B cell (primary cell): ENCODE measurements at places on chromosomes 4 and X. TPM values are rescaled to one million over a fixed set of nuclear protein-coding genes. Genes with fewer than 3 reads are reported as not detected.

Gene POU4F2
- not detected in 2 replicates for polyA plus RNA-seq

Gene GAGE12J
- not detected in 2 replicates for polyA plus RNA-seq

Gene CBR4
- 7.9 and 8.2 TPM in 2 replicates for polyA plus RNA-seq

Gene EDNRA
- not detected in 2 replicates for polyA plus RNA-seq

Gene S100G
- not detected in 2 replicates for polyA plus RNA-seq

Gene MAGED4
- polyA plus RNA-seq, result 4.8 and 12.2 TPM in 2 replicates

Gene DCAF8L2
- polyA plus RNA-seq, result not detected in 2 replicates

Gene XAGE1B
- not detected in 2 replicates for polyA plus RNA-seq

Gene XG
- polyA plus RNA-seq, result 0.03 and 0.07 TPM in 2 replicates

Gene PF4V1
- polyA plus RNA-seq, result 2.0 TPM in 1 of 2 replicates, not detected in the other

Gene RPS6KA6
- polyA plus RNA-seq, result 0.20 and 0.37 TPM in 2 replicates

Gene DDX60
- 7.0 and 8.1 TPM in 2 replicates for polyA plus RNA-seq

Gene ENAM
- polyA plus RNA-seq, result not detected in 2 replicates

DNA sequence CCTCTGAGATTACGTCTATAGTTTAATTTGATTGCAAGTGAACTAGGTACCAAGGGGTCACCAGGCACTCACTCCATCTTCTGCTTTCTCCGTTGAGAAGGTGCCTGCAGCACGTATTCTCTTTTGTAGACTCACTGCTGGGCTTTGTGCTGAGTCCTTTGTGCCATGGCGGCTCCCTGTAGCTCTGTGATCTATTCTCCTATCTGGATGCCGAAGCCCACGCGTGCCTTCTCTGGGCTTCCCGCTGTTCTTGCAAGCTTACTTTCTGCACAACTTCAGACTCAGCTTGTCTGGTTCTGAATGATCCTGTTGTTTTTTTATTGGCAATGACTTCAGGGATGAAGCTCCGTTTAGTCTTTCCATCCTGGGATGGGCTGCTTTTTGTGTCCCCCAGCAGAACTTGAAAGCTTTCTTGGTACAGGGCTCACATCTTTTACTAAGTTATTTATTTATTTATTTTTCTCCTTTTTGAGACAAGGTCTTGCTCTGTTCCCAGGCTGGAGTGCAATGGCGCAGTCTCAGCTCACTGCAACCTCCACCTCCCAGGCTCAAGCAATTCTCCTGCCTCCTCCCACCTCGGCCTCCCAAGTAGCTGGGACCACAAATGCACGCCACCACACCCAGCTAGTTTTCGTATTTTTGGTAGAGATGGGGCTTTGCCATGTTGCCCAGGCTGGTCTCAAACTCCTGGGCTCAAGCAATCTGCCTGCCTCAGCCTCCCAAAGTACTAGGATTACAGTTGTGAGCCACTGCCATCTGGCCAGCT, 100.9 kb upstream of the NKX1-1 start:
- H3K36me3 ChIP-seq, result no peaks in the 10 kb centered on the region
- H3K27ac ChIP-seq, result no peak overlapping the region
- H3K4me1 ChIP-seq, result no peaks in the 10 kb centered on the region
- peaks cover 13% of the 10 kb centered on the region for H3K27me3 ChIP-seq

DNA sequence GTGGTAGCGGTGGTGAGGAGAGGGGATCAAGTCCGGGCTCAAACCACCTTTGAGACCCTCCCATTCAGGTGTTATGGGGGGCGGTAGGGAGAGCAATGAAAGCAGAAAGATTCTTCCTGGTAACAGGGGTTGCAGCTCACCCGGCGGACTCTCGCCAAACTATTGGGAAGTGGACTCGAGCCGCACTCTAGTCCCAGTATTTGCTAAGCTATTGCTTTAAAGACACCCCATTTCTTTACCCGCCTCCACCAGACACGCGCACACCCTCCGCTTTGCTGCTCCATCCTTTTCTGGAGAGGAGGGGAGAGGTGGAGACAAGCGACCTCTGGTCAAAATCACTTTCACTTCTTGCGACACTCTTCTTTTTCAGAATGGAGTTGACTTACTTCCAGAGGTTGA, 625 bp upstream of the GABRA4 start:
- DNase-seq, result no peak
- no peak overlapping the region for H3K4me3 ChIP-seq

- H3K27me3 ChIP-seq, result no peaks in the 10 kb centered on the region
- DNase-seq, result no peak
- H3K36me3 ChIP-seq, result no peaks in the 10 kb centered on the region
- no peak overlapping the region for H3K4me3 ChIP-seq
- no peak overlapping the region for H3K27ac ChIP-seq
- no peaks in the 10 kb centered on the region for H3K4me1 ChIP-seq
Measured at GRCh38 chr4:147194114-147194513, 248.4 kb upstream of the TTC29 start.

- no peak overlapping the region for H3K4me3 ChIP-seq
- no peak overlapping the region for H3K27ac ChIP-seq
- peaks cover 20% of the 10 kb centered on the region for H3K36me3 ChIP-seq
Measured at GRCh38 chr4:174307694-174308093, 24.0 kb downstream of the CEP44 start.

- no peaks in the 10 kb centered on the region for H3K27me3 ChIP-seq
- no peak overlapping the region for H3K27ac ChIP-seq
- H3K36me3 ChIP-seq, result no peaks in the 10 kb centered on the region
Measured at GRCh38 chrX:67546496-67547423, 2.9 kb downstream of the AR start.

- no peak overlapping the region for H3K4me3 ChIP-seq
- no peak for DNase-seq
- H3K36me3 ChIP-seq, result no peaks in the 10 kb centered on the region
- H3K27me3 ChIP-seq, result no peaks in the 10 kb centered on the region
Measured at GRCh38 chr4:110104661-110105060, 93.8 kb downstream of the ELOVL6 start.

DNA sequence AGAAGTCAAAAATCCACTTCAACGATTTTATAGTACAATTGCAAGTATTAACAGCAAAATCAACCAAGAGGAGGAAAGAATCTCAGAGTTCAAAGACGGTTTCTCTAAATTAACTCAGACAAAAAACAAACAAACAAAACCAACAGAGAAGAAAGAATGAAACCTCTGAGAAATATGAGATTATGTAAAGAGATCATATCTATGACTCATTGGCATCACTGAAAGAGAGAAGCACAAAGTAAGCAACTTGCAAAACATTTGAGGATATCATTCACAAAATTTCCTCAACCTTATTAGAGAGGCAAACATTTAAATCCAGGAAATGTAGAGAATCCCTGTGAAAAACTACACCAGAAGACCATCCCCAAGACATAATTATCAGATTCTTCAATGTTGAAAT, 370.4 kb downstream of the INPP4B start:
- no peaks in the 10 kb centered on the region for H3K36me3 ChIP-seq
- no peak for DNase-seq
- H3K27me3 ChIP-seq, result no peaks in the 10 kb centered on the region
- no peak overlapping the region for H3K4me3 ChIP-seq
- H3K4me1 ChIP-seq, result no peaks in the 10 kb centered on the region

DNA sequence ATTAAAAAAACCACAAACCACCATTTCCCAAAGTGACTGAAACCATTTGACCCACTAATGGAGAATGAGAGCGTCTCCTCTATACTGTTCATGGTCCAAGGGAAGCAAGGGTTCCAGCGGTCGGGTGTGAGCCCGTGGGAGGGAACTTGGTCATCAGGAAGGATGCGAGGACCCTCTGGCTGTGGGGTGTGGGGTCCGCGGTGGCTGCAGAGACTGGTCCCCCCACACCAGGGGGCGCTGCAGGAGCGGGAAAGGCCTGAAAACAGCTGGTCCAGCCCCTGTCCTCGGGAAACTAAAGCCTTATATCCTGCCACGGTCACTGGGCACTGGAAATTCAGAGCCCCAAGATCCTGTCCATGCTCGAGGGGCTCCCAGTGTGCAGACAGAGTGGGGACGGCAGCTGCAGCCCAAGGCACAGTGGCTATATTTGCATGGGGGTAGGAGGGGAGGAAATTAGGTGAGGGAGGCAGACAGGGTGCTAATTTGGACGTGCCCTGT, 4.3 kb downstream of the BLOC1S4 start:
- H3K27ac ChIP-seq, result no peak overlapping the region
- no peaks in the 10 kb centered on the region for H3K27me3 ChIP-seq
- H3K4me3 ChIP-seq, result no peak overlapping the region
- no peaks in the 10 kb centered on the region for H3K36me3 ChIP-seq

GRCh38 chrX:63349307-63349706, 1.8 kb downstream of the SPIN4 start:
- H3K36me3 ChIP-seq, result no peaks in the 10 kb centered on the region
- H3K4me3 ChIP-seq, result no peak overlapping the region
- DNase-seq, result no peak
- no peak overlapping the region for H3K27ac ChIP-seq
- no peaks in the 10 kb centered on the region for H3K4me1 ChIP-seq

GRCh38 chr4:22192084-22192511, 243.5 kb upstream of the KCNIP4 start:
- no peaks in the 10 kb centered on the region for H3K36me3 ChIP-seq
- no peaks in the 10 kb centered on the region for H3K27me3 ChIP-seq
- DNase-seq, result no peak
- H3K4me3 ChIP-seq, result no peak overlapping the region

DNA sequence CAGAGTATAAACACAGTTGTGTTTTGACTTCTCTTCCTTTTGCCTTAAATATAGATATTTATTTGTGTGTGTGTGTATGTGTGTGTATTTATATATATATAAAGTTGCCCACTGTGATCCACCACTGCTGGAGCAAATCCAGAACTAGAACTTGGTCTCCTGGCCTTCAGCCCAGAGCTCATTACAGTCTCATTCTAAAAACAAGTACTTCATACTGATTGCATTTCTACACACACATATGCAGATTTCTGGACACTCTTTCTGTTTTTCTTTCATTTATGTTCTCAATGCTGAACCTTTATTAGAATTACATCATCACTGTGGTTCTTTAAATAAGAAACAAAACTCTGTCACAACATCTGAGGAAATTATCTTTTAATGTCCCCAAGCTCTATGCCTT, 381 bp downstream of the TXK start:
- H3K4me1 ChIP-seq, result peaks cover 16% of the 10 kb centered on the region
- DNase-seq, result no peak
- H3K36me3 ChIP-seq, result peaks cover 9% of the 10 kb centered on the region
- H3K4me3 ChIP-seq, result no peak overlapping the region

GRCh38 chr4:98352940-98353339, 91.8 kb downstream of the RAP1GDS1 start:
- peak overlapping the region; percentile 50 for H3K27ac ChIP-seq
- H3K36me3 ChIP-seq, result no peaks in the 10 kb centered on the region
- no peaks in the 10 kb centered on the region for H3K4me1 ChIP-seq
- DNase-seq, result peak; percentile 22
- no peaks in the 10 kb centered on the region for H3K27me3 ChIP-seq
- no peak overlapping the region for H3K4me3 ChIP-seq

- no peak overlapping the region for H3K4me3 ChIP-seq
- no peaks in the 10 kb centered on the region for H3K36me3 ChIP-seq
- H3K27me3 ChIP-seq, result no peaks in the 10 kb centered on the region
- DNase-seq, result no peak
Measured at GRCh38 chrX:6067600-6067999, 161.1 kb downstream of the NLGN4X start.

GRCh38 chr4:37425857-37426256, 181.3 kb downstream of the NWD2 start:
- no peaks in the 10 kb centered on the region for H3K36me3 ChIP-seq
- no peak overlapping the region for H3K4me3 ChIP-seq
- DNase-seq, result no peak
- H3K4me1 ChIP-seq, result no peaks in the 10 kb centered on the region

GRCh38 chr4:157220371-157220881, at the start of gene GRIA2:
GRIA2 (plus strand) TSS chr4:157220728; CDS start chr4:157221043, 315 bp downstream.
- H3K4me1 ChIP-seq, result no peaks in the 10 kb centered on the region
- H3K4me3 ChIP-seq, result no peak within 1 kb of the TSS
- no peak within 1 kb of the TSS for H3K27ac ChIP-seq
- H3K27me3 ChIP-seq, result peaks cover 17% of the 10 kb centered on the region
- no peaks in the 10 kb centered on the region for H3K36me3 ChIP-seq

GRCh38 chr4:176236946-176237345, 32.1 kb downstream of the ASB5 start:
- H3K27ac ChIP-seq, result no peak overlapping the region
- H3K27me3 ChIP-seq, result peaks cover 3% of the 10 kb centered on the region
- no peak for DNase-seq
- no peaks in the 10 kb centered on the region for H3K36me3 ChIP-seq
- no peak overlapping the region for H3K4me3 ChIP-seq

DNA sequence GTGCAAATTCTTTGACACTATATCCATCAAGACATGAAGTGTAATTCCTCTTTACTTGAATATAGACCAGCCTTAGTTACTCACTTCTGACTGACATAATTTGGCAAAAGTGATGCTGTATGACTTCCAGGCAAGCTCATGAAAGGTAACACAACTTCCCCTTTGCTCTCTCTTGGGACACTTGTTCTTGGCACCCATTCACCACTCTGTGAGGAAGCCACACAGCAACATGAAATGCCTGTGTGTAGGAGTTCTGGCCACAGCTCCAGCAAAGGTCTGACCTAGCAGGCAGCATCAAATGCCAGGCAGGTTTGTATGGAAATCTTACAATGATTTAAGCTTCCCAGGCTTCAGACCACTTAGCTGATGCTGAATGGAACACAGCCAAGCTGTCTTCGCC, 280.3 kb downstream of the PDHA2 start:
- no peak overlapping the region for H3K27ac ChIP-seq
- no peak overlapping the region for H3K4me3 ChIP-seq
- H3K27me3 ChIP-seq, result no peaks in the 10 kb centered on the region
- no peaks in the 10 kb centered on the region for H3K36me3 ChIP-seq
- DNase-seq, result no peak

- no peaks in the 10 kb centered on the region for H3K4me1 ChIP-seq
- H3K4me3 ChIP-seq, result no peak overlapping the region
- H3K27me3 ChIP-seq, result no peaks in the 10 kb centered on the region
- no peak overlapping the region for H3K27ac ChIP-seq
Measured at GRCh38 chr4:127012549-127012948, 620.2 kb upstream of the INTU start.

GRCh38 chrX:72045552-72046277, 86.0 kb downstream of the RTL5 start:
- H3K4me1 ChIP-seq, result no peaks in the 10 kb centered on the region
- DNase-seq, result no peak
- H3K4me3 ChIP-seq, result no peak overlapping the region
- H3K27ac ChIP-seq, result no peak overlapping the region

GRCh38 chr4:610411-611261, 14.7 kb upstream of the PDE6B start:
- no peak overlapping the region for H3K27ac ChIP-seq
- DNase-seq, result no peak
- no peak overlapping the region for H3K4me3 ChIP-seq
- H3K27me3 ChIP-seq, result no peaks in the 10 kb centered on the region
- H3K36me3 ChIP-seq, result no peaks in the 10 kb centered on the region

DNA sequence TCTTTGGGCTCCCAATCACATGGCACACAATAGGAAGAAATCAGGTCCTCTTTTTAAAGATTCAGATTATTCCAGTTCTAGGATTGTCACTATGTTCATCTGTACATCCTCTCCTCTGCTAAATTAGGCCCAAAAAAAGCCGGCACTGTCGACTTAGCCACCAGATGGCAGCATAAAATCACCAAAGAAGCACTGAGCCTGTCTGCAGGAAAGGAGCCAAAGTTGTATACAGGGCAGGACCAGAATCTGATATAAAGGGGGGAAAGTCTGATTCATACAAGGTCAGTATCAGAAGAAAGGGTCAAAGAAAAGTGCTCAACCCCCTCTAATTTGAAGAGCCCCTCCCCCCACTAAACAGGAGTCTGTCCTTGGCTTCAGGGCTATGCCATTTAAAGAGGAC, 292.5 kb downstream of the CHIC1 start:
- no peak overlapping the region for H3K4me3 ChIP-seq
- no peaks in the 10 kb centered on the region for H3K36me3 ChIP-seq
- no peaks in the 10 kb centered on the region for H3K27me3 ChIP-seq
- DNase-seq, result peak; percentile 61

GRCh38 chr4:79634111-79634510, 226.1 kb upstream of the GK2 start:
- DNase-seq, result no peak
- no peaks in the 10 kb centered on the region for H3K36me3 ChIP-seq
- no peaks in the 10 kb centered on the region for H3K27me3 ChIP-seq
- no peak overlapping the region for H3K4me3 ChIP-seq
- H3K4me1 ChIP-seq, result no peaks in the 10 kb centered on the region
